ENCODE measurements at places on chromosomes 1 and 21.
A peak's percentile ranks its signal among the peaks of the same experiment; 100 is the strongest.

DNA sequence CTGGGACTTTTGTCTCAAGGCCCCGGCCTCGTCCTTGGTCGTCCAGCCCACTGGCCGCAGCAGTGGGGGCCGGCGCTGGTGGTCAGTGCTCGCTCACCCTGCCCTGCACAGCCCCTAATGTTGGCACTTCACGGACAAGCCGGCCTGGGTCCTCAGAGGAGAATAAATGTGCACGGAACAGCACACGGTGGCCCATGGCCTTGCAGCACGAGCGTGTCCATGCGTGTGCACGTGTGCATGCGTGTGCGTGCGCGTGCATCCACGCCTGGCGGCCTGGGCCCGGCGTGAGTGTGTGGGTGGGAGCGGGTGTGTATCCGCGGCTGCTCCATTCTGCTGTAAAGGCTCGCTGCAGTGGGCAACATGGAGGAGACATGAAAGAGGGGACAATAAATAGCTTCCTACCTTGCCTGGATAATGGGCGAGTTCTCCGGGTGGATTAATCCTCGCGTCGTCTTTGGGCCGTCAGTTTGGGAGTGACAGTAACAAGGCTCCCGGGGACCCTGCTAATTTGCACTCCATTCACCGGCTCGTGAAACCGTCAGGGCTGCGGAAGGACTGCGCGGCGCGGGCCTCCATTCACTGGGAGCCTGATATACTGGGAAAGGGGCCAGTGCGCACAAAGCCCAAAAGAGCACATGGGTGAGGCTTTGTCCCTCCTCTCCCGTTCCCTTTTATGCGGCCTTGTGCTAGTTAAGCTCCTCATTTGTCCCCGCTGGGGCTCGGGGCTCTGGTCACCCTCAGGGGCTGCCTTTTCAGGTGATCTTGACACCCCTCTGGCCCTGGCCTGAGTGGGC is 142.8 kb downstream of the PRDM16 start:
- no peak for DNase-seq

DNA sequence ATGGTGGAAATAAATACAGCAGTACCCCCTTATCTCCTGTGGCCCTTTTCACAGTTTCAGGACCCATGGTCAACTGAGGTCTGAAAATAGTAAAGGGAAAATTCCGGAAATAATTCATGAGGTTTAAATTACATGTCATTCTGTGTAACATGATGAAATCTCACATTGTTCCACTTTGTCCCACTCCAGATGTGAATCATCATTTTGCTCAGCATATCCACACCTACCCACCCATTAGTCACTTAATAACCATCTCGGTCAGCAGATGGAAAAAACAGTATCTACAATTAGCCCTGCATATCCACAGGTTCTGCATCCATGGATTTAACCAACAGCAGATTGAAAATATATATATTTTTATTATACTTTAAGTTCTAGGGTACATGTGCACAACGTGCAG is 86.9 kb upstream of the GORAB start:
- DNase-seq: no peak

DNA sequence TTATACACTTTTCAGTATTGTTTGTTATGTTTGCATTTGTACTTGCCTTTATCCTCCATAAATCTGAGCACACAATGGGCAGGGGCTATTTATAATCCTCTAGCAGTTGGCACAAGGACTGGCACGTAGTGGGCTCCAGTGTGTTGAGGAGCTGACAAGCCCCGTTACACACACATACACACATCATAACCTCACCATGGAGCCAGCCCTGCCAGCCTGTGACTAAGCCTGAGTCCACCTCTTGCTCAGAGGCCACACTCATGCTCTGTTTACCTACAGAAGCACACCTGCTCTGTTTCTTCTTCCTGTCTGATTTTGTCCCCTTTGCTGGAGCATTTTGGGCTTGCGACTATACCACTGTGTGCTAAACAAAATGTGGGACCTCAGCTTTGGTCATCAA is 64.5 kb upstream of the SPATA6 start:
- DNase-seq: no peak

DNA sequence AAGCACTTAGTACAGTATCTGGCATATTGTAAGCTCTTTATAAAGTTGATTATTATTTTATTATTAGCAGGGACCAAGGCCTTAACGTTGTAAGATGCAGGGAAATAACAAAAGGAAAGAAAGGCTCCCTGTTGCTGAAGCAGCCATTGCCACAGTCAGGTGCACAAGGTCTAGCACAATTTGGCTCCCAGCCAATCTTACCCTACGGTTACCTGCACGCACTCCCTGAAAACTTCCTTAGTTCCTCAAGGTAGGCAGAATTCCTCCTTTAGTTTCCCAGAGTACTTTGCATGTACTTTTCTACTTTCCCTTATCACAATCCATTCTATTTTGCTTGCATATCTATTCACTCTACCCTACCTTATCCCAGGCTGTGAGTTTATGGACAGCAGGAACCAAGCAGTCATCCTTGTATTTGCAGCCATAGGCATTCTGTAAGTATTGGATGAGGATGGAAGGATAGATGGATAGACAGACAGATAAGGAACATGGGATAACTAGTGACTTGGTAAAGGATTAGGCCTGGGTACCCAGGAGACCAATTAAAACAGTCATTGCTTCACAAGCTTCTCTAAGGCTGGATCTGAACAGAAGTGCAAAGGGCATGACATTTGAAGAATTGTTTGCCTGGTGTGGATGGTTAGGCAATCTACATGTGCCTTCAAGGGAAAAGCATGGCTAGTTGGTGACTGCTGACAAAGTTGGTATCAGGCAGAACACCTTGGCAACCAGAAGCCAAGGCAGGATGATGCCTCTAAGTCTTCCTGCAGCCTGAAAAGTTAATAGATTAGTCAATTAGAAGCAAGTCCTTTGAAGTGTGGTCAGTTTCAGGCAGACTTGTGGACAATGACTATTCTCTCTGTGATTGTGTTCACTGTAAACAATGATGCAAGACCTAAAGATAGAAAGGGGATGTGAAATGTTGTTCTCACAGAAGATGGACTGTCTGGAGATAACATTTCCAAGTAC is 20.8 kb upstream of the JAK1 start:
- DNase-seq: no peak

GRCh38 chr21:26275801-26276200 is 105.2 kb upstream of the APP start:
- no peak for DNase-seq

DNA sequence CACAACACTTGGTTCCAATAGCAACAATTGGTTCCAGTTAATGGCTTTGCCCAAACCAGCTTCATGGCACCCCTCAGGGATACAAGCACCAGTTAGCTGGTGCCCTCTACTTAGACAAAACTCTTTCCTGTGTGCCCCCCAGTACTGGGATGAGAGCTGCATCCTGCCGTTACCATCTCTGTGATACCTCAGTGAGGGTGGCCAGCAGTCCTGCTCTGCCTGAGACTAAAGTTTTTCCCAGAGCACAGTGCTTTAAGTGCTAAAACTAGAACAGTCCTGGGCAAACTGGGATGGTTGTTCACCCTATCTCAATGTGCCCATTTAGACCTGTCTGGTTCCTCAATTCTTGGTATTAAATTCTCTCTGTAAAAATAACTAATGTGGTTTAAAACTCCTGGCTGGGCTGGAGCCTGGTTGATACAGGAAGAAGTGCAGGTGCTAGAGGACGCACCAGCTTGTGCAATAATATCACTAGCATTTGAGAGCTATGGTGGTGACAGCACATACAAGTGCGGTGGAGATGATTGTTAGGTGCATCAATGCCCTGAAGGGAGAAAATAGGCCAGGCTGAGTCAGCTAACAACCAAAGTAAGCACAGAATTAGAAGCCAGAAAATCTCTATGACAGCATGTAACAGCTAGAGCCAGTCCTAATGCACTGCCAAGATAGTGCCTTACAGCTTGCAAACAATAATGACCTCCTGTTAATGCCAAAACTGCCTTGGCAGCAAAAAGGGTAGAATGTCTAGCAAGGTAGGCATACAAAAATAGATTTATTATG is 179.8 kb upstream of the GALNT2 start:
- DNase-seq: peak; percentile 89

DNA sequence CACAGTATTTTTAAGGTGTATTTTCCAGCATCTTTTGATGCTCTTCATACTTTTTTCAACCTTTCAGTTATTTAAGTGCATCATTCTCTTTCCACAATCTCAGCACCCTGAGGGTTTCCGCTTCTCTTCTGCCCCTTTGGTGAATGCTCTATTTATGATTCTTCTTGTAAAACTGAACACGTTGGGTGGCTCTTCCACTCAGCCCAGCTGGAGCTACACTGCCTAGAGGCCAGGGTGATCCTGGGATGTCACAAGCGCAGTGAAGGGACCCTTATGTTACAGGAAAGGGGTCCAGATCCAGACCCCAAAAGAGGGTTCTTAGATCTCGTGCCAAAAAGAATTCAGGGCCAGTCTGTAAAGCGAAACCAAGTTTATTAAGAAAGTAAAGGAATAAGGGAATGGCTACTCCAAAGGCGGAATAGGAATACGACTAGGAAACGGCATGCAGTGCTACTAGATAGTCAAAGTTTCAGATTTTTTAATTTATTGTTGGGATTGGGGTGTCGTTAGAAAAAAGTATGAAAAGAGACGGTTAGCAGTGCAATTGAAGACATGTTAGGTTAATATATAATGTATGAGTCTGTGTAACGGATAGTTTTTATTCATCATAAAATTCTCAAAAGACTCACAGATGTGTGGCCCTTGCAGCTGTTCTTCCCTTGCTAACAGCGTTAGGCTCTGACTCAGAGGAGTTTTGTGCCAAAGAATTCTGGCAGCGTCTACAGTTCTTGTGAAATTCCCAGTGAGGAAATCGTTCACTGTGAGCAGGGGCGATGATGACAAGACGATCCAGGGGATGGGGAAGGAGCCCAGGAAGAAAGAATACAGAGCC is 14.4 kb upstream of the ERVH48-1 start:
- no peak for DNase-seq

DNA sequence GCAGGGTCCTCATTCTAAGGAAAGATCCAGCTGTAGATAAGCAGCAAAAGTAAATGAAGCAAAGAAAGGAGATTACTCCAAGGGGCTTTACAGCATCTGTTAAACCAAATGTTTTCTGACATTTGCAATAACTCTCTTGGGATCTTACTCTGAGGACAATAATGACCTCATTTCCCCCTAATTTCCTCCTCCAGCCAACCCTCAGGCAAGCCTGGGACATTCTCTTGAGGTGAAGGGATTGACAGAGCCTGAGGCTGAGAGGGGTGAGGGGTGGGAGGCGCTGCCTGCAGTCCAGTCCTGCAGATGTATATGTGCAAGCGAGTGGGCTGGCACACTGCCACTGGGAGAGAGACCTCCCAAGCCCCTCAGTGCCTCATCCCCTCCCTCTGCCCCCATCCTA is 40.5 kb upstream of the NEK2 start:
- DNase-seq: no peak

DNA sequence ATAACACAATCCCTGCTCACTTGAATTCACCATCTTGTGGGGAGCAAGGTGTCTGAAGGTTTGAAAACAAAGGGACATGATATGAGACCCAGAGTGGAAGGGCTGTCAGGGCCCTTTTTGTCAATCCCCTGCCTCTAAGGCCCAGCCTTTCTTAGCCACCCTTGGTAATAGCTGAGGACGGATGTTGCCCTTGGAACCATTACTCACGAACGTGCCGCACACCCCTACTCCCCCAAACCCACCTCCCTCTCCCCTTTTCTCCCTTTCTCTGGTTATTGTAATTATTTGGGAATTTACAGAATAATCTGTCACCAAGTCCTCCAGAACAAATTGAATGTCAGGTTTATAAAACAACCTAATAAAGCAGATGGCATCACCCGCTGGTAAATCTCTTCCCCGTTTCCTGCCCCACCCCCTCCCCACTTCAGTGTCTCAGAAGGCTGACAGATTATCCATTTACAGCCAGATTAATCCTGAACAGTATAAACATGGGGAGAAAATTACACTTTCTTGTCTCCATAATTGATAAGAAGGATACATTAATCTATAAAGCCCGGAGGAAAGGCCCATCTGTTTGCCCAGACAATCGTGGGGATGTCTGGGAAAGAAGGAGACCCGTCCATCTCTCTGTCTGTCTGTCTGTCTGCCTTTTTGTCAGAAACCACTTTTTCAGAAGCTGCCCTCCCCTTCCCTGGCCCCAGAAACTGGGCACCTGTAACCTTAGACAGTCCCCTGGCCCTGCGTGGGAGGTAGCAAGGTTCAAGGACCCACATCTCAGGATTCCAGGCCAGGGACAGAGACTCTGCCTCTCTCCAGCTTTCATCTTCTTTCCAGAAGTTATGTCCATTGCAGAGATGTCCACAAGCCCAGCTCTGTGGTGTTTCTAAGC is 60.6 kb upstream of the CD34 start:
- no peak for DNase-seq

- DNase-seq: no peak
These were observed 25.8 kb downstream of the KIAA0319L start for GRCh38 chr1:35531368-35531767.

GRCh38 chr1:147612366-147612765 is 58.0 kb downstream of the ACP6 start:
- peak; percentile 75 for DNase-seq

DNA sequence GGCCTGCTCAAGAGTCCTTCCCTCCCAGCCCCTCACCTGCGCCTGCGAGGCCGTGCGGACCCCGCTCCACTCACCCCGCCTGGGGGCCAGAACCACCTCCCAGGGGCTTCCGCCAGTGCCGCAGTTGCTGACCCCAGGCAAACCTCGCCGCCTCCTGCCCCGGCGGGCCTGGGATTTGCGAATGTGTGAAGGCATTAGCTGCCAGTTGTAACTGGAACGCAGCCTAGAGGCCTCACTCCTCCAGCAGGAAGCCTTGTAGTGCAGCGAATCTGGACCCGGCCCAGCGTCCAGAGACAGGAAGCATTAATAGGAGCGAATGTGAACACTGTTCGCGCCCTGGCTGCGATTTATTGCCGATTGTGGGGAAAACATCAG is 140.9 kb upstream of the ARHGEF16 start:
- DNase-seq: no peak

GRCh38 chr1:125080077-125080476 is 3895.3 kb downstream of the SRGAP2C start:
- no peak for DNase-seq

- no peak for DNase-seq
These were observed 210.7 kb upstream of the PTBP2 start for GRCh38 chr1:96510911-96511310.

- no peak for DNase-seq
These were observed 53.5 kb downstream of the FAAP20 start for GRCh38 chr1:2141025-2141424.

GRCh38 chr1:213530611-213531320 is 457.0 kb upstream of the PROX1 start:
- DNase-seq: no peak

DNA sequence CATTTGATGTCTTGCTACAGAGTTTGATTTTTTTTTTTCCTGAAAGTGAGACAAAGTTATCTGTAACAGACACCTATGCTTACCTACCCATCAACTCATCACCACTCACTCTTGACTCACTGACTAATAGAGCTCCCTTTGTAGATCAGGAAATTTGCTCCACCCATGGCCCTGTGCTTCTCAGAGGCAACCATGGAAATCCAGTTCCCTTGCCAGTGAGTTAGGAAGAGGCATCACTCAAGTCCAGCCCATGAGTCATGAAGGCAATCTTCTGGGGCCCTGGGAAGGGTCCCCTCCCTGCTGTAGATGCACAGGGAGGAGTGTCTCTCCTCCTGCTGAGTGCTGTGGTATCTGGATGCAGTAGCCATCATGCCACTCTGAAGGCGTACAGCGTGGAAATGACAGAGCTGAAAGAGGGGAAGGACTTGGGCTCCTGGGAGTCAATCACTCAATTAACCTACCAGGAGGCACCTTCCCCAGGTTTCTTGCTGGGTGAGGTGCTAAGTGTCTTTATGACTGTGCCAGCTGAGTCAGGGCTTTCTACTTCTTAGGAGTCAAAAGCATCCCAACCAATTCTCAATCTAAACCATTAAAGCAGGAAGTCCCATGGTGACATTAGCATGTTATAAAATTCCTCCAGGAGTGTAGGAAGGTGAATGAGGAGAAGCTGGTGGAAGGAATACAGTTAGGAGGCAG is 56.1 kb downstream of the DNTTIP2 start:
- DNase-seq: no peak

Data from NCI-H2081 treated with DMSO at 0.1 percent for 48 hours (cell line).